ENCODE measurements at places on chromosomes 3 and 15.
A peak's percentile ranks its signal among the peaks of the same experiment; 100 is the strongest.

DNA sequence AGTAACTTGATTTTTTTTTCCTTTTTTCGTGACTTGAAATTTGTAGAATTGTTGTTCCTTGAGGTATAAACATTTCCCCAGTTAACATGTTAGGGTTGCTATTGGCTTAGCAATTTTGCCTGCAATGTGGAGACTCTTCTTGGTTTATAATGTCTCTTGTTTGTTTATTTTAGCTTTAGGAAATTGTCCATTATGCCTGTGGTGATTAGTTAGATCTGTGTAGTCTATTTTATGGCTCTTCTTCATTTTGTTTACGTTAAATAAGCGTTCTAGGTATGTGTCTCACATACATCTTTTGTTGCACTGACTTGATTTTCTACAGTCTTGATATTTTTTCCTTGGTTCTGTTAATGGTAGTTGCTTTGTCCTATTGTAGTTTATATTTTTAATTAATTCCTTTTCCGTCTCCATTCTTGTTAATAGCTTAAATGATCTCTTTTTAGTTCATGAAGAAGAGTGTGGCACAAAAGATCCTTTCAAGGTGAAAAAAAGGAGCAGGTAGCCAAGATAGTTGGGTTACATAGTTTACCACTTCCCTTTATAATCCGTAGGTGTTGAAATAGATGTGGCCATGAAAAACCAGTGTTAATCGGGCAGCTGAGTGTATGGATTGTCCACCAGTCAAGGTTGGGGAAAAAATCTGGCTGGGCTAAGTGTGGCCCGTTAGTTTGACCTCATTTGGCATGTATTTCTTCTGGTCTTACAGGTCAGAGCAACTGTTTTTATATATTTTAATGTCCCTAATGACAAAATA, 12.1 kb downstream of the IQGAP1 start:
- DNase-seq = no peak

GRCh38 chr3:194906229-194906629, 220.5 kb downstream of the FAM43A start:
- no peak for DNase-seq

GRCh38 chr3:129627350-129628168, 21.1 kb upstream of the PLXND1 start:
- peak; percentile 59 for DNase-seq

DNA sequence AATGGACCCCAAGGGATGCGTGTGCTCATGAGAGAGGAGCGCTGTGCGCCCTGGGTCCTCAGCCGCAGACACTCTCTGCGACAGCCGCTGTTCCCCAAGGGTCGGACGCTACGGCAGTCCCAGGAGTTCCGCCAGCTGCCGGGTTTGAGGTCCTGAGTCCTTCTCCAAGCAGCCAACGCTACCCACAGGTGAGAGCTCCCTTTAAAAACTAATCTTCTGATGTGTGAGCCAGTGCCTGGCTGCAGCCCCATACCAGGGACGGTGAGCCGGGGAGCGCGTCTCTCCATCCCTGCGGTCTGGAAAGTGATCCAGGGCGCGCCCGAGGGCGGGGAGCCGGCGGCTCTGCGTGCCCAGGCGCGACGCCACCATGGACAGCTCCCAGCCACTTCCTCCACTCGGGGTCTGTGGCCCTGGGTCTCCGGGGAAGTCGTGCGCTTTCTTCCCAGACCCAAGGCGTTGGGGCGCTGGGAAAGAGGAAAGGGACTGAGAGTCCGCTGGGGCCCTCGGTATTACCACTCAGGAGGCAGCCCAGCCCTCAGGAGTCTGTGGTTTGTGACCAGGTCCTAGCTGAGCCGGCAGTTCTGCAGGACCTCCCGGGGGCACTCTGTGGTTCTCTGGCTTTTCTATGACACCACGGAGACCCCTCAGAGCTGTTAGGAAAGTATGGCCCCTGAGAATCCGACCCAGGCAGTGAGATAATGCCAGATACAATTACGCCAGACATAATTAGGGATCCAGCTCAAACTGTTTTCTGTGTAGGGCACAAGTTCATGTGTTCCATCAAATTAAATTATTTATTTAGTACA, 1.4 kb downstream of the CEMIP start:
- DNase-seq = no peak

DNA sequence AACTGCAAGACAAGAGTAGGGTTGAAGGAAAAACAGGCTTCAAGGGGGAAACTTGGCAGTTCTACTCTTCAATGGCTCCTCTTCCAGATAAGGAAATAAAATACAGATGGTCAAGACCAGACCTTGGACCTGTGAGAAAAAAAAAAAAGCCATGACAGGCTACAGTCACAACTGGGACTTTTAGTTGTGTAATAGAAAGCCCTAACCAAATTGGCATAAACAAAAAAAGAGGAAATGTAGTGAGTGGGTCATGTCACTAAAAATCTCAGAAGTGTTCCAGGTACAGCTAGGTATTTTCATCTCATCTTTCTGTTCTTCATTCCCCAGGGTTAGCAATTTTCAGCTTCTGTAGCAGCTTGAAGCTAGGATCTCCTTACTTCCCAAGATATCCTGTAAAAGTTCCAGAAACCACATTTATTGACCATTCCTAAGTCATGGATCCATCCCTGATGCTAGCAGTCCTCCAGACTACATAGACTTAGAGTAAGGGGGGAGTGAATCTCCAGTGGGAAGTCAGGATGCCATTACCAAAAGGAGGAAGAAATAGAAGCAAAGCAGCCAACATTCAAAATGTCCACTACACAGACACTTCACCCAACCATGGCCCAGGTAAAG, 61.0 kb upstream of the CSTA start:
- DNase-seq = no peak

GRCh38 chr15:48682942-48683651, 37.6 kb upstream of the FBN1 start:
- no peak for DNase-seq

- DNase-seq = no peak
Measured at GRCh38 chr15:68574046-68574445, 4.7 kb upstream of the CORO2B start.

DNA sequence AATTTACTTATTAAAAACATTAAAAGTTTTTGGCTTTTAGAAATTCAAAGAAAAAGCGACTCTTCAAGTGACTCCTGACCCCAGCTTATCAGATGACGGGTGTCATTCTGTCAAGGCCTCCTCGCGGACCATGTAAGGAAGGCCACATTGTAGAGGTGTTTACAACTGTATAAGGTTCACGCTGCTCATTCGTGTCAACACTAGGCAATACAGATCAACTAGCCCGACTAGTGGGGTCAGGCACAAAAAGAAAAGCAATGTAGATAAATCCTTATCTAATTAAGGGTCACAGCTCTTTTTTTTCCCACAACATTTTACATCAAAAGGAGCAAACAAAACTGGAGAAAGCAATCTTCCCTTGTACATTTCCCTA, 207.5 kb upstream of the NR2F2 start:
- no peak for DNase-seq

- no peak for DNase-seq
Measured at GRCh38 chr3:196914866-196915265, 27.5 kb downstream of the NCBP2 start.

DNA sequence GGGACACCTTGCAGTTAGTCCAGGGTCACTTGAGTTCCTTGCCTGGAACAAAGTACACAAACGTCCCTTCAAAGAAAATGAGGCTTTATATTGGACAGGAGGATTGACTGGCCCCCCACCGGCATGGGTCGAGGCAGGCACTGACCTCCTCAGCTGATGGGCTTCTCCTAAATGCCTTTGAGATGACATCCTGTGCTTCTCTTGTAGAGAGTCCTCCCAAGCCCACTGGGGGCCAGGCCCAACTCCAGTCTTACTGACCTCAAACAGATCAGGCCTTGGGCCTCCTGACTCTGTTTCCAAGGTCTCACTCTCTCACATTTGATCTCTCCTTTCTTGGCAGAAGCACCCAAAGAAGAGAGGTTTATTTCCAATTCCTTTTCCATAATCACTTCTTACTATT, 516.1 kb downstream of the MCTP2 start:
- no peak for DNase-seq

GRCh38 chr3:4829031-4829394, 150.2 kb upstream of the BHLHE40 start:
- DNase-seq = no peak

- DNase-seq = no peak
Measured at GRCh38 chr3:40167958-40168357, 141.5 kb upstream of the EIF1B start.

- DNase-seq = no peak
Measured at GRCh38 chr3:165259541-165260193, 63.5 kb upstream of the SLITRK3 start.

DNA sequence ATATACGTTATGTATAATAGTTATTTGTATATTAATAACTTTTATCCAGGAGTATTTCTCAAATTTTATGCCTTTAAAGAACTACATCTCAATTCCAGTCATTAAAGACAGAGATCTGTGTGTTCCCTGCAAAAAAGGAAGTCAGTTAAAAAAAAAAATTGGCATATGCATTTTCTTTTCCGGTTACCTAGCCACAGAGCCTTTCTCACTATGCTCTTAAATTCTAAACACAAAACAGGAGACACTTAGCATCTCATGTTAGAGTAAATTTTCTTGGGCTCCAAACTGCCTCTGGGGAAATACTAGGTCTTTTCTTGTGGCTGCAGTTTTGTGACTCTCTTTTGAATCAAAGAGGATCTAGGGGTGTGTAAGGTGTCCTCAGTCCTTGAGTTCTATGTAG, 105.9 kb downstream of the KCNH8 start:
- no peak for DNase-seq

- no peak for DNase-seq
Measured at GRCh38 chr3:126024049-126024854, 55.3 kb downstream of the ROPN1B start.

GRCh38 chr15:74613089-74613952, 2.3 kb upstream of the CLK3 start:
- no peak for DNase-seq

- DNase-seq = no peak
Measured at GRCh38 chr3:34024447-34025240, 226.2 kb downstream of the PDCD6IP start.

- DNase-seq = no peak
Measured at GRCh38 chr3:16707260-16707659, 102.0 kb upstream of the DAZL start.

- DNase-seq = no peak
Measured at GRCh38 chr3:4461468-4462090, 5.5 kb downstream of the SUMF1 start.

DNA sequence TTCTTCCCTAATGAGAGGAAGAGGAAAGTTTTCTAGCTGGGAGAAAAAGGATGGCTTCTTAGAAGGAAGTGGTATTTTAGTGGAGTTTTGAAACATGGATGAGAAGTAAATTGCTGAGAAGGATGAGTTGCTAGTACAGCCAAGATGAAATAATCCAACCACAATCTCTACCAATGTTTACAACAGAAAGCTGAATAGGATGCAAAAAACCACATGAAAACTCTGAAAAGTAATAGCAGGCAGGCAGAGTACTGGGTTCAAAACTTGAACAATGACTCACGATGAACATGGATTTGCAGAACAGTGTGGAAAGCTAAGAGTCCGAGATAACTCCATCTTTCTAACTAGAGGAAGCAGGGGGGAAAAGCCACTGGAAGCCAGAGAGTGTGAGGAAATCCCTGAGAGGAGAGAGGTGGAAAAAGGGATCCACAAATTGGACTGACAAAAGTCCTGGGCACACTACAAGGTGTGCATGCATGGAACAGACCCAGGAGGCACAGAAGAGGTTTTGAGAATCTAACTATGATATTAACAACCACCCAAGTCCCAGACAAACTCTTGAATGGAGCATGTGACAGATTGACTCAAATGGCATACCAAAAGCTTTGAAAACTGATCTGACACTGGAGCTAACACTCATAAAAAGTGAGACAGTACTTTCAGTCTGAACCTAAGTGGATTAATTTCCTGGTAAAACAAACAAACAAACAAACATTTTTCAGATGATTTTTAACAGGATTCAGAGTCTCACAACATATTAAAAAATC, 76.7 kb downstream of the ST6GAL1 start:
- no peak for DNase-seq

- DNase-seq = no peak
Measured at GRCh38 chr3:43091481-43091880, 14.4 kb downstream of the POMGNT2 start.

GRCh38 chr3:131397889-131398288, 16.3 kb downstream of the NUDT16 start:
- no peak for DNase-seq

GRCh38 chr15:65796610-65797078, 4.6 kb upstream of the DENND4A start:
- no peak for DNase-seq

- no peak for DNase-seq
Measured at GRCh38 chr15:85760049-85760448, 34.7 kb downstream of the KLHL25 start.

DNA sequence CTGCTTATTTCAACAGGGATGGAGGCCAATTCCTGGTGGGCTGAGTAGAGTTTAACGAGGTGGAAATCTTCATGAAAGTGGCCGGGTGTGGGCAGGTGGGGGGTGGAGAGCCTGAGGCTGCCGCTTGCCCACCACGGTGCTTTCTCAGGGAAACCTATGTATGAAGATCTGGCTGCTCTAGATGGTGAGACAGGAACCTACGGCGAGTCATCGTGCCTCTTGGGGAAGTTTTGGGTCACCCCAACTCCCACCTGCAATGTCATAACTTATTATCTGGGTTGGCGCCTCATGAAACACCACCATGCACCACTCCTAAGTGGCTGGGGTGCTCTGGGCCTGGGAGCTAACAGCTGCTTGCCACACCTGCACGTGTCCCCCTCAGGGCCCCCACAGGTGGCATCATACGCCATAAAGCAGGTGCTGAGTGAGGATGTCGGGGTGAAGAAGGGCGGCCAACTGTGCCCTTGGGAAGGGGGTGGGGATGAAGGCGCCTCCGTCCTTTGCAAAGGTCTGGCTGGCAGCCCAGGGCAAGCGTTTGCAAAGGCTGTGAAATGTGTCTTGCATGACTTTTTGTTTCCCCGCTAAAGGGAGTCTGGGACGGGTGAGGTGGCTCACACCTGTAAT, 27.9 kb upstream of the SNRPA1 start:
- no peak for DNase-seq

DNA sequence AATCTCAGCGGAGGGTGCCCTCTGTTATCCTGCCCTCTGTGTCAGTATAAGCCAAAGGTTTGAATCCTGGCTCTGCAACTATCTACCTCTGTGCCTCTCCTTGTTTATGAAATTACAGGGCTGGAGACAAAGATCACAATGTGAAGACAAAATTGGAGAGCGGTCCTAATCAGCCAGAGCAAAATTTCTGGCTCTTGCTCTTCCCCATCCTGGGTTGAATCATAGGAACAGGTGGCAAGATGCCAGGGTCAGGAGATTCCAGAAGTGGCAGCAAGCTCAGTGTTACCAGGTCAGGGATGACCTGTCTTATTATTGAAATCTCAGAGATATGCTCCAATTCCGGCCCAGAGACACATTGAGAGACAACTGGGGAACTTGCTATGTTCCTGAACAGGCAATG, 2.3 kb upstream of the CCR2 start:
- no peak for DNase-seq

DNA sequence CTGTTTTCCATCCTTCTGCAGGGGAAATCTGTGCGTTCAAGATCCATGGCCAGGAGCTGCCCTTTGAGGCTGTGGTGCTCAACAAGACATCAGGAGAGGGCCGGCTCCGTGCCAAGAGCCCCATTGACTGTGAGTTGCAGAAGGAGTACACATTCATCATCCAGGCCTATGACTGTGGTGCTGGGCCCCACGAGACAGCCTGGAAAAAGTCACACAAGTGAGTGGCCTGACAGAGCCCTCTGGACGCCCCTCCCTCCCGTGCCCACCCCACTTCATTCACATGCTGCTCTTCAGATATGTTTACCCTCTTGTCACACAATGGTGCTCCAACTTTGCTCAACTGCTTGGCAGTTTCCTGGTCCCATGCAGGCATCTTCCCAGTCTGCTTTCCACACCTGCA, 274.3 kb upstream of the TRIM42 start:
- no peak for DNase-seq

All from naive thymus-derived CD4-positive, alpha-beta T cell (primary cell).